ENCODE measurements at places on chromosomes 2 and 18.
A peak's percentile ranks its signal among the peaks of the same experiment; 100 is the strongest.

DNA sequence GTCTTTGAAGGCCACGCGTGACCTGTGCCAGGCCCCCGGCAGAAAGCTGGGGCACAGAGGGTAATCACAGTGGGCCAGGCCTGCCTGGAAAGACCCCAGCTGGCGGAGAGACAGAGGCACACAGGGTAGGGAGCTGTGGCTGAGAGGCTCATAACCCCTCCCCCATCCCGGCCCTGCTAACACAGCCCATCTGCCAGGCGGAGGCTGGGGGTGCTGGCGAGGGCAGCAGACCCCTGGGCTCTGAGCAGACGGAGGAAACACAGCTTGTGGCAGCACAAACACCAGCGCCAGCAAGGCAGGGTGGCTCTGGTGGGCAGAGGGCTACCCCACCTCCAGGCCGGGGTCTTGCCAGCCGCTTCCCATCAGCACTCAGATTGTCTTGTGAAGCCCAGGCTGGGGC lies 19.0 kb downstream of the HS6ST1 start:
- no peak for DNase-seq

DNA sequence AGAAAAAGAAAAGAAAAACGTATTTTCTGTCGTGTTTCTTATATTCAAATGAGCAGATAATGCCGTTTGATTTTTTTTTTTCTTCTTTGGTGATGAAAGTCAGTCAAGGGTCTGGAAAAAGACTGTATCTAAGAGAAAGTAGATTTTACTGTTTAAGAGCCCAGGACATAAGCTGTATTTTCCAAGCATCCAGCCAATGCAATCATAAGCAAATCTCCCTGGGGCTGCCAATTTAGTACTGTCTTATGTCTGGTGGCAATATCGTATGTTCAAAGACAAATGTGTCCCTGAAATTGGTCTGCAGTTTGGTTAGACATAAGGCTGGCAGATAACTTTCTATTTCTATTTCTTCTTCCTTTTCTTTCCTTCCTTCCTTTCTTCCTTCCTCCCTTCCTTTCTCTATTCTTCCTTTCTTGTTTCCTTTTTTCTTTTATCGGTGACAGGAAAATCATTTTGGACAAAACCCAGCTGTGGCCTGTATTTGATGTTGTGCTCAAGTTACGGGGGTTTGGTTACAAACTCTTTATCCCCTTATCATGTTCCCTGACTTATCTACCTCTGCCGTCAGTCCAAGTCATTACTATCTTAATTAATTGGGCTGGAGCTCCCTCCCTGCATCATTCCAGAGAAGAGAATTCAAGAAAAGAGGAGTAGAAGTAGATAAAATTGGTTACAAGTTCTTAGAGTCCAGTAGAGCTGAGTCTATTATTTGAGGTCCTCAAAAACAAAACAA lies 683.4 kb upstream of the FSHR start:
- no peak for DNase-seq

- DNase-seq: peak; percentile 84
Measured at GRCh38 chr2:42132191-42132965, 36.8 kb upstream of the EML4 start.

DNA sequence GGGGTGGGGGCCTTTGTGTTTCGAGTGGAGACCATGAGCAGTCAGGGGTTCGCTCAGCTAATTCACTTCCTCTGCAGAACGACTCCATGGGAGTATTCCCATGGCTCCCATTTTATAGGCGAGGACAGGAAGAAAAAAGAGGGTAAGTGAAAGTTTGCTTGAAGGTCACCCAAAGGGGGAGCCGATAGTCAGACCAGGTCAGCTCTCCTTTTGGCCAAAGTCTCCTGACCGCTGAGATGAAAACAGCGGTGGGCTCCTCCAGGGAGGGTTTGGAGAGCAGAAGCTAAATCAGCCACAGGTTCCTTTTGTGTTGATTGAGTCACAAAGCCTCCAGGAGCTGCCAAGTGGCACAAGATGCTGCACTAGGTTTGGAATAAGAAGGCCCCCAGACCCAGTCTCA lies 34.1 kb upstream of the CTAGE1 start:
- no peak for DNase-seq

- no peak for DNase-seq
Measured at GRCh38 chr2:151175864-151176263, 85.8 kb downstream of the RBM43 start.

- no peak for DNase-seq
Measured at GRCh38 chr18:12369211-12369610, 7.8 kb downstream of the AFG3L2 start.

- DNase-seq: no peak
Measured at GRCh38 chr2:121147766-121148165, 137.2 kb downstream of the TFCP2L1 start.

DNA sequence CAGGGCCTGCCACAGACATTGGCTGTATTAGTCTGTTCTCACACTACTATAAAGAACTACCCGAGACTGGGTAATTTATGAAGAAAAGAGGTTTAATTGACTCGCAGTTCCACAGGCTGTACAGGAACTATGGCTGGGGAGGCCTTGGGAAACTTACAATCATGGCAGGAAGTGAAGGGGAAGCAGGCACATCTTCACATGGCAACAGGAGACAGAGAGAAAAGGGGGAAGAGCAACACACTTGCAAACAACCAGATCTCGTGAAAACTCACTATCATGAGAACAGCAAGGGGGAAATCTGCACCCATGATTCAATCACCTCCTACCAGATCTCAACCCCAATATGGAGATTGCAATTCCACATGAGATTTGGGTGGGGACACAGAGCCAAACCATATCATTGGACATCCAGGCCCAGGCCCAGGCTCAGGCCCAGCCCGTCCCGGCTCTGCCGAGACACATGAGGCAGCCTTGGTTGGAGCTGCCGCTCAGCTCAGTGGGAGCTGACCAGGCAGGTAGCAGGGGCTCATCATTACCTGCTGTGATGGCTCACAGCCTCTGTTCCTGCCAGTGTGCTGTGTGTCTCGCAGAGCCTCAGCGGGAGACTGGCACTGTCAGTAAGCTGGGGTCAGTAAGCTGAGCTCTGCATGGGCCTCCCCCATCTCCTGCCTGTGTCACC lies 8.6 kb upstream of the RALB start:
- no peak for DNase-seq

DNA sequence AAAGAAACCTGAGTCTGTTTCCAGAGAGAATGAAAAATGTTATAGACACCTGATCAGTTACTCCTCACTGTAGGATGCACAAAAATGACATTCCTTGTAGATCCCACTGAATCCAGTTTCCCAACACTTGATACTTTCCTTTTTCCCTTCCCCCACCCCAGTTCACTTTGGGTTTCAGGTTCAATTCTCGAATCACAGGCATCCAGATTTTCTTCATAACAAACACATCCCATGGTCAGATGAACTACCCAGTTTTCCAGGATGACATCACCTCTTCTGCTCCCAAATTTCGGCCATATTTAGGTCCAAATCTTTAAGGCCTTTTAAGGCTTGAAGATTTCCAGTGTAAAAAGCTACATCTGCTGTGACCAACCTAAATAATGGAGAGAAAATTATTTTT lies 51.5 kb downstream of the UGP2 start:
- no peak for DNase-seq

DNA sequence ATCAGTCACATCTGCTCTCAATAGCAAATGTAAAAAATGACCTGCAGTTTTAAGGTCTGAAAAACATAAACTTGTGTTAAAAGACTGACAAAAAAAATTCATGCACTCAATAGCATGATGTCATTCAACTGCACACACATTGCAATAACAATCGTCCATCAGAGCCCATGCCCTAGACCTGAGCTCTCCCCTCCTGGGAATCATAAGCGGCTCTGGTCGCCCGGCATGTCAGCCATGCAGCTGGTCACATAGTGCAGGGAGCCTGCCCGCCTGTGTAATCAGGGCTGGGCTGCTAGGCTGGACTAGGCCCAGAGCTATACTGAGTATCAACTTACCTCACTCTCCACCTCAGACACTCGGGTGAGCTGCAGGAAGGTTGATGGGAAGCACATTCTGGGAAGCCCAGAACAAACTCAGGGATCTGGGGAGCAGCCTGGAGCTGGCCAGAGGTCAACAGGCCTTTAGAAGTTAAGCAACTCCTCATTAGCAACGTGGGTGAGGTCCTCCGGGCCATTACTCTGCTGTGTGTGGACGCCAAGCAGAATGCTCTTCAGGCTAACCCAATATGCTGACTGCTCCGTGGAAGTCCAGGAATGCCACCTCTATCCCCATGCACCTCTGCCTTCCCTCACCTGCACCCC lies 165.5 kb downstream of the TTC32 start:
- DNase-seq: peak; percentile 73

DNA sequence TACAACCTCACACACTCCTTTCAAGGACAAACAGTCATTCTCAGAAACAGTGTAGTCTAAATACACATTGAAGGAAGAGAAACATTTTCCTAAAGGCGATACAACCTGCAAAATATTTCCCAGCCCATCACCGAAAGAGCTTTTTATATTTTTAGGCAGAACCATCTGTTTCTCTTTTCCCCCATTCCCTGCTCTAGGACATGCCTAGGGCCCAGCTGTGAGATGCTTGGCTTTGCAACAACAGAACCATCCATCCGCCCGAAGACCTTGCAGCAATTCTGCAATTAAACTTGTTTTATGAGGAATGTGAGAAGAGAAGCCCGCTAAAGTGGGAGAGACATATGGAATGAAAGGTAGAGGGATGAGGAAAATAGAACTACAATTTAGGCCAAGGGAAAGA lies 105.6 kb upstream of the RFX8 start:
- no peak for DNase-seq

DNA sequence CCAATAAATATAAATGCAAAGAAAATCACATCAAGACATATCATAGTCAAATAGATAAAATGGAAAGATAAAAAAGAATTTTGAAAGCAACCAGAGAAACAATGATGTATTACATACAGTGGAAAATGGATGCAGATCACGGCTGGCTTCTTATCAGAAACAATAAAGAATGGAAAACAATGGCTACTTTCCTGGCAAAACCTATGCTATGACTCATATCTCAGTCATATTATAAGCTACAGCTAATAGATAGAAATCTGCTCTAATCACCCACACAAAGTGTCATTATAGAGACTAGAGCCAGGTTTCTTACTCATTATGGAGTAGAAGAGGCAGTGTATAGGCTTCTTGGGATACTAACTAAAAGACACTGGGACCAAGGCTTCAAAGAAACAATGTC lies 93.5 kb upstream of the TACR1 start:
- DNase-seq: no peak

DNA sequence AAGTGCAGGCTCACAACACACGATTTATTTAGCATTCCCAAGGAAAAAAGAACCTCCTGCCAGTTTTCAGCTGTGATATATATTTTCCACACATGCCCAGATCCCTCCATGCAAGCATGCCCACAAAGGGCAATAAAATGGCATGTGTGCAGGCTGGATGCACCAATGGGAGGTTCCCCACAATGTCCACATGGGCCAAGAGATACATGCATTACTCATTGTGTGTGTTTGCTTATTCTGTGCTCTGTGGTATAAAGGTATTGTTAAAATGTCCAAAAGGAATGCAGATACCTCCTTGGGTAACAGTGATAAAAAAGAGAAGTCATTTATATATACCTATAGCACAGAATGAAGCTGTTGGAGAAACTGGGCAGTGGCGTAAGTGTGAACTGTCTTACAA lies 207.4 kb downstream of the FHOD3 start:
- DNase-seq: no peak

DNA sequence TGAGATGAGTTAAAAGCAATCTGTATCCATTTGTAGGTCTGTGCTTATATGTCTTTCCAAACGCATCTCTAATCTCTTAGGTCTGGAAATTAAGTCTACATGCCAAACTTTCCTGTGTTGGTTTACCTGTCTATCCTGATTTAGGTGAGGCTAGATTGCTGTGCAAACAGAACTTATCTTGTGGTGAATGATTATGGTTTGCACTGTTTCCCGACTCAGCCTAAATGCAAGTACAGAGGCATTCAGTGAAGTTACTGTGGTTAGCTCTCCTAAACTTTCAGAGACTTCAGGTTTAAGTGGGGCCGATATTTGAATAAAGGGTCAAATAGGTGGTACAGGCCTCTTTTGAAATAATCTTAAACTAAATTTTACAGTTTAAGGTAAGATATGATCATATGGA lies 103.5 kb downstream of the ICOS start:
- DNase-seq: no peak

DNA sequence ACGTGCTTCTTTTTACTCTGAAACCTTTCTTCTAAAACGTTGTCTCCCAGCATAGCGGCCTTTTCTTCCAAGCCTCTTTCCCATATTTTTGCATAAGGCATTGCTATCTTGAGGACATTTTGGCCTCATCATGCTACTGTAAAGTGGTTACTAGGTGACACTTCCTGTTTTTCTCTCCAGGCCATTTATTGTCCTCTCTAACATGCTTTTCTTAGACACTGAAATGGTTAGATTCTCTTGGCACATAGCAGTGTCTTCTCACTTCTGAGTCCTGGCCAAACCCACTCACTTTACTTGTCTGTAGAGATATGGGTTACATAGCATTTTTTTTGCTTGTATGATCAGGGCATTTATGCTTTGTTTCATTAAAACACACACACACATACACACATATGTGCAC lies 50.1 kb upstream of the KCNH7 start:
- DNase-seq: no peak

GRCh38 chr18:41695441-41695840 lies 259.6 kb upstream of the PIK3C3 start:
- no peak for DNase-seq

DNA sequence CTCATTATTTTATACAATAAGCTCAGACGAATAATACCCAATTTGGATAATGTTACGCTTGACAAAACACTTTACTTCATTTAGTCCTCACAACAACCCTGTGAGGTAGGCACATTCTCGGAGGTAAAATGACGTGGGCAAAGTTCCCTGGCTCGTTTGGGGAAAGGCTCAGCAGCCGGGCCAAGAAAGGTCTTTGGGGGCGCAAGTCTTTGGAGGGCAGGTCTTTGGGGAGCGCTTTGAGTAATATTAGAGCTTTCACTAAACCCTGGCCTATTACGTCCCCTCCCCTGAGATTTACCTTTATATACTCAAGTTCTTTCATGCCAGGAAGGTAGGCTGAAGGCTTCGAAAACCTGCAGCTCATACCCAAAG lies 427 bp downstream of the RBKS start:
- DNase-seq: peak; percentile 3

DNA sequence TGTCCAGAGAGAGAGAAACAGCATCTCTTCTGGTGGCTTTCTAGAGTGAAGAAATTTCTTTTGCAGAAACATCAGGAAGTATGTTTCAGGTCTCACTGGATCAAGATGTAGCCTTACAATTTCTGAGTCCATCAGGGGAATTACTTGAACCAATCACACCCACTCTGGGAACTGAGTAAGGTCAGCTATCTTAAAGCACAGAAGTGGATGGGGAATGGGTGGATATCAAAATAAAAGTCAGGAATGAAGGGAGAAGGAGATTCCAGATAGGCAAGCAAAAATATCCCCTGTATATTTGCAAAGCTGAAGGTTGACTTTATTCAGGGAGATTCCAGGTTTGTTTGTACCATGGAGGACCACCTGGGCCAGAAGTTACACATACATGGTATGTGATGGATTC lies 188.0 kb downstream of the CYRIA start:
- DNase-seq: no peak

DNA sequence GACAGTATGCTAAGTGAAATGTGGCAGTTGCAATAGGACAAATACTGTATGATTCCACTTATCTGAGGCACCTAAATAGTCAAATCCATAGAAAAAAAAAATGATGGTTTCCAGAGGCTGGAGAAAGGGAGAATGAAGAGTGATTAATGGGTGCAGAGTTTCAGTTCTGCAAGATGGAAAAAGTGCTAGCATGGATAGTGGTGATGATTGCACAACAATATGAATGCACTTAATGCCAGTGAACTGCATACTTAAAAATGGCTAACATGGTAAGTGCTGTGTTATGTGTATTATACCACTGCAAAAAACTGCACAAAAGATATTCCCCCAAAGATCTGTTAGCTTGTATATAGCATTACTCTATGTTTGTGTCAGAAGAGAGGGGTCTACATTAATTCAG lies 185.4 kb downstream of the INHBB start:
- peak; percentile 67 for DNase-seq
